CD4-positive, alpha-beta T cell treated with Interleukin-15 for 4 hours (primary cell): ENCODE measurements at places on chromosomes 6 and 20.

- no peak for DNase-seq
Observed at GRCh38 chr6:20706238-20706938, 172.1 kb downstream of the CDKAL1 start.

- no peak for DNase-seq
Observed at GRCh38 chr6:25088513-25088912, 152.8 kb upstream of the RIPOR2 start.

- no peak for DNase-seq
Observed at GRCh38 chr6:14216946-14217684, 99.5 kb downstream of the CD83 start.

- peak; percentile 38 for DNase-seq
Observed at GRCh38 chr20:17617212-17617867, 47.5 kb downstream of the DSTN start.

DNA sequence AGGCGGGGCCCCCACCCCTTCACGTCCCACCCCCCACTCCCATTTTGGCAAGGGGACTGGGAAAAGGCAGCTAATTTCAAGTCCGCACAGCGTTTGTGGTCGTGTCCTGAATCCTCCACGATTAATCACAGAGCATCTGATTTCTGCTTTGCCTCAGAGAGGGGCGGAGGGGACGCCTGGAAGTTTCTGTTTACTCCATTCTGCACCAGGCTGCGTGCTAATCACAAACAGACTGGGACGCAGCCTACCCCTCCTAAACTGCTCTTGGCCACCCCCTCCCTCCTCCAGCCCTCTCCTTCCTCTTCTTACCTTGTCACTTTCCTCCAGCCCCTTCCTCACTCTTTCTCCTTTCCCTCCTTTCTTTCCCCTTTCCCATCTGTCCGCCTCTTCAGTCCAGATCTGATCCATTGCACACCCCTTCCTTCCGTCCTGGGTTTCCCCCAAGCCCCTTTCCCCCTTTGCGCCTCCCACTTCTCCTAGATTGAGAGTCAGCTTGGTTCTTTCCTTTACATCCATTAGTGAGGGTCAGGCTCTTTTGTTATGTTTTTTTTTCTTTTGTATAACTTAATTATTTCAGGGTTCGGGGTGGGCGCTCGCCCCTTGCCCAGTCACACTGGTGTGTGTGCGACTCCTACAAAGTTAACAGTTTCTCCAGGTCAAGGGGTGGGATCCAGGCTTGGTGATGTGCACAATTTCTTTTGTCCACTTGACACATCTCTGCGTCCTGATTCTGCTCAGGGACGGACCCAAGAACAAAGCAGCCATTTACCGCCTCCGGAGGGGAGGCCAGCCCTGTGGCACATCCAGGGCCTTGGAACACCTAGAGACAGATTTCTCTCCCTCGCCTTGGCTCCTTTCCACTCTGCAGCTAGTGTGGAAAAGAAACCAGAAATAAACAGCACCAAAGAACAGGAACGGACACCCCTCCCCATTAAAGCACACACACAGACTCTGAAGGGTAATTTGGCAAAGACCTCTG is 520 bp upstream of the RIPOR3 start:
- DNase-seq, result no peak

- DNase-seq, result no peak
Observed at GRCh38 chr20:39050555-39050902, 88.4 kb downstream of the DHX35 start.

DNA sequence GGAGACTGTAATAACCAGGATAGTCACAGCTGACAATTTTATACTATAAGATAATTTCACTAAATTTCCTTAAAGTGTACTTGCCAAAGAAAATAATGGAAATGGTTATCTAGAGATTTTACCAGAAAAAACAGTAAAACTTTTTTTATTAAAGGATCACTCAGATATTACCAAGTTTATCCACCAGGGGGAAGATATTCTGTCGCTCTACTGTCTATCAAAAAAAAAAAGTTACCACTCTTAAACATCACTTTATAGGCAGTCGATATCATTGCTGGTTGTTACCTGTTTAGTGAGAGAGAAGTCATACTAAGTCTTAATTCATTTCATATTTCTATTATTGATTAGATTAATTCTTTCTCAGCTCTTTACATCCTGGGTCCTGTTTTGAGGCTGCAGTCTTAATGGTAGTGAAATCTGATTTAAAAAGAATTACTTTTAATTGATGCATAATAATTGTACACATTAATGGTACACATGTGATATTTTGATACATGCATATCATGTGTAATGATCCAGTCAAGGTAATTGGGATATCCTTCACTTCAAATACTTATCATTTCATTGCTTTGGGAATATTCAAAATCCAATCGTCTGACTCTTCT is 18.9 kb downstream of the L3MBTL3 start:
- DNase-seq, result peak; percentile 38

DNA sequence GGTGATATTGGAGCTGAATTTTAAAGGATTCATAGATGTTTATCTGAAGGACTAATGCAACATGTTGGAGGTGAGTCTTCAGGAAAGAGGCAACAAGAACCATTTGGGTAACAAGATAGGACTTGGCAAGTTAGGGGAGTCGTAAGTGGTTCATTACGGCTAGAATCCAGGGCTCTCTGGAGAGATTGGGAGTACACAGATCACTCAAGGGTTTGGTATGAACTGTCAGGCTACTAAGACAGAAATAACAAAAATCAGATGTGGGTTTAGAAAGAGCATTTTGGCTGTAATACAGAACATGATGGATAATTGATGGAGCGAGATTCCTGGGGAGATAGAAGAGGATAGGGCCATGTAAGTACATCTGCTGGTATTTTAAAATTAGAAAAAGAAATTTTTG is 86.3 kb upstream of the ESR1 start:
- no peak for DNase-seq

GRCh38 chr6:3301506-3301905 is 42.8 kb downstream of the PSMG4 start:
- DNase-seq, result no peak

DNA sequence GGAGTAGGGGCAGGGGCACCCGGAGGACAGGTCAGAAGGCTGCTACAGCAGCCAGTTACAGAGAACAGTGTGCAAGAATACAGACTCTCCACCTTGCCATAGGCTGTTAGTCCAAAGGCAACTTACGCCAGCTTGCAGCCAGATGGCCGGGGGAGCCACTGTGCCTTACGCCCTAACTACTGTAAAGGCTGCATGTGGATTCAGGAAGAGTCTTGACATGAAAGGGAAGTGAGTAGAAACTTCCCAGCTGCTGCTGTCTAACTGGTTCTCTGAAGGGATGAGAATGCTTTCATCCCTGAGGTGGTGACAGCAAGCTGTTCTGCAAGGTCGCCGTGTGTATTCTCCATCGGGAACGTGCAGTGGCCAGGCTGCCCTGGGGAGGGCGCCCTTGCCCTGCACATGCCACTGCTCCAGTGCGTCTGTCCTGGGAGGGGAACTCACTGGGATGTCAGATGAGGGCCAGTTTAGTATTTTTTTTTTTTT is 46.1 kb downstream of the LYRM4 start:
- peak; percentile 6 for DNase-seq

DNA sequence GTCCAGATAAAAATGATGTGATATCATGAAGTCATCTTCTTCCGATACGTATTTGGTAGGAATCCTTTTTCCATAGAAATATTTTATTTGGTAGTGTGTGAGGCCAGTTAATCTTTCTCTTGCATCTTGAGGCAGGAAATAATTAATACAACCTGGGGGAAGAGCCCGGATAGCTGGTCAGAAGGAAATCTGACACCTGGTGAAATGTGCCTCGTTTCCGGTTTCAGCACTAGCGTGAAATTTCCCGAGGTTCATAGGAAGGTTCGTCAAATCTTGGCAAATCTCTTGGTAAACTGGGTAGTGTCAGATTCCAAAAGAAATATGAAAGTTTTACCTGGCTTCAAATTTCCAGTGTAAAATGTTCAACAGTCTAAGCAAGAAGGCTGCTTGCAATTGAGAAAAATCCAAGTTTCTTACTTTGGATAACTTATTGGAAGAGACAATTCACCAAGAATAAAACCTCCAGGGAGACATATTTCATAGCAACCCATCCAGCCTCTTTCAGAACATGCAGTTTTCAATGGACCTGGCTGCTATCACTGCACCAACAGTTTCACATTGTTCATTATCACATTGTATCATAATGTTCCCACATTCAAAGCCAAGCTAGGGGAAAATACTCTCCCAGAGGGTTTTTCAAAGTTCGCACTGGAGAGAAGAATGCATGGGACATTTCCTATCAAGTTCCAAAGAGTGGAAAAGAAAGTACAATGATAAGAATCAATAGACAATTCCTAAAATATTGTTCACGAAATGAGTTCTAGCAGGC is 454.5 kb upstream of the CITED2 start:
- DNase-seq, result no peak

- DNase-seq, result no peak
Observed at GRCh38 chr6:125584468-125584939, 164.9 kb upstream of the HEY2 start.

GRCh38 chr6:112710710-112711109 is 363.6 kb downstream of the RFPL4B start:
- no peak for DNase-seq

DNA sequence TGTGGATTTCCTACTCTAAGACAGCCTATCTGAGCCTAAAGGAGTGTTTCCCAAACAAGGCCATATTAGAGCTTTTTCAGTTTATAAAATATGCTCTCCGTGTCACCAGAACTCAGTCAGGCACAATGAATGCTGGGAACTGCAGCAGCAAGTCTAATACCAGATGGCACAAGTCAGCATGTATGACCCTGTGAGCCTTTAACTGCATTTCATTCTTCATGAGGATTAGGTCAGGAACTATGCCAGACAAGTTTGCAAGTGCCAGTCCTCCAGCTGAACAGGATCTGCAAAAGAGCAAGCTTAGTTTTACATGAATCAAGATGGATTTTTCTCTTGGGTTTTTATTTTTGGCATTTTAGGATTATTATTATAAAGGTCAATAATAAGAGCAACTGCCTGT is 66.7 kb upstream of the SAMD5 start:
- no peak for DNase-seq

GRCh38 chr6:5481033-5481432 is 219.7 kb downstream of the FARS2 start:
- no peak for DNase-seq

- no peak for DNase-seq
Observed at GRCh38 chr6:81838031-81838430, 85.5 kb upstream of the TENT5A start.

- DNase-seq, result no peak
Observed at GRCh38 chr6:164660781-164661180, 648.6 kb downstream of the C6orf118 start.

DNA sequence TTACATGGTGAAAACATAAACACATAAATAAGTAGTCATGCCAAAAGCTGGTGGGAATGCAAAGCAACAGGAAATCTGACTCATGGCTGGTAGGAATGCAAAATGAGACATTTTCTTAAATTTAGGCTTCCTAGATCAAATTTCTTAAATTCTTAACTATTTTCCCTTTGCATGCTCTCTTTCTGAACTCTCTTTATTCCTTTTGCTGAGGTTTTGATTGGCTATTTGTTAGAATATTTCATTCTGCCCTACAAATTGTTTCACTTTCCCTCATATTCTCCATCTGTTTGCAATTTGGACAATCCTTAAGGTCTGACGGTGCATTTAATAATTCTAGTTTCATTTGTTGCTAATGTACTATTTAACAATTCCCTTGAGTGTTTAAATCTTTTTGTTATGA is 437.5 kb upstream of the RGS17 start:
- DNase-seq, result no peak

- DNase-seq, result no peak
Observed at GRCh38 chr6:49698478-49698877, 14.9 kb downstream of the CRISP2 start.

DNA sequence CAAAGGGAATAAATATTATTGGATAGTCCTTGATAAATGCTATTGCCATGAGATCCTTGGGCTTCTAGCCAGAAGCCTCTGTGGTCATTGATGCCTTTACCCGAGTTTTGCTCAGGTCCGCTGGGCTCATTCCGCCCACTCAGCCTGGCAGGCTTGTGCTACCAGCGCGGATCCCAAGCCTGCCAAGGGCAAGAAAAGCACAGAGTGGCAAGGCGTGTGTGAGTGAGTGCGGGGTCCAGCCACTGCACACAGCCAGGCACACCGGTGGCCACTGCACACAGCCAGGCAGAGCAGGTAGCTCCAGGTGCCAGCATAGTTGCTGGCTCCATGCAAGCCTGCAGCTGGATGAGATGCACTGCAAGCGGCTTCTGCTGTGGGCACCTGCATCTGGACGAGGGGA is 38.7 kb downstream of the STK38 start:
- DNase-seq, result no peak

GRCh38 chr20:38633577-38634093 is 32.0 kb downstream of the ARHGAP40 start:
- DNase-seq, result peak; percentile 50
